Non-pigmented ciliary epithelial cell (primary cell): ENCODE measurements at places on chromosomes 6 and 20.

DNA sequence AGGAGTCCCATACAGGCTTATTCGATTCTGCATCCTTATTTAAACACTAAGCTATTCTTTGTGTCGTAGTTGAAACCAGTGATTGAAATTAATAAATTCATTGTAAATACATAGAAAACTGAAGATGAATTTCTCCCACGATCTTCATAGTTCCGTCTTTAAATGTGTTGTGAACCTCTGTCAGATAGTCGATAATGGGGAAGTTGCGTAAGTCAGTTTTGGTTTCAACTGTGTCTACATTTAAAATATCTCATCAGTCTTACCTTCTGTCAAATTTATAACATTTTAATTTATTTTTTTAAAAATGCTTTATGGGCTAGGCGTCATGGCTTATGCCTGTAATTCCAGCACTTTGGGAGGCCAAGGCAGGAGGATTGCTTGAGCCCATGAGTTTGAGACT is 12.7 kb downstream of the STX11 start:
- no peak for DNase-seq

DNA sequence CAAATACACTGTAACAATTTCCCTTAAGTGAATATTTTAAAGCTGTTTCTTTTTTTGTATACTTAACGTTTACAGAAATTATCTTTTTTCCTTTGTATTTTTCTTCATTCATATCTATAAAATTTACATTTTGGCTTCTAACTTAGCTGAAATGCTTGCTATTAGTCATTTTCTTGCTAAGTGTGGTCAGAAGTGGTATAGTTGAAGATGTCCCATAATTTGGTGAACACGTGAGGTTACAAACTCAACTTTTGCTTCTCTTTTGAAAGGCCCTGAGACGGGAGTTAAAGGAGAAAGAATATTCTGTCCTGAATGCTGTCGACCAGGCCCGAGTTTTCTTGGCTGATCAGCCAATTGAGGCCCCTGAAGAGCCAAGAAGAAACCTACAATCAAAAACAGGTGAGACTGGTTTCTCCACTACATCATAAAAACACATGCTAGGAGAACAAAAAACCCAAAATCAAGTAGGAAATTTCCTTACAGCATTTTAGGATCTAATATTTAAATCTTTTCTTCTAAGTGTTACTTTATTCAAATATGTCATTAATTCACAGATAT is 445.0 kb downstream of the UTRN start:
- no peak for DNase-seq

GRCh38 chr20:57529810-57530209 is 4.9 kb upstream of the CTCFL start:
- no peak for DNase-seq

GRCh38 chr20:32958574-32958973 is 45.7 kb downstream of the SUN5 start:
- no peak for DNase-seq

DNA sequence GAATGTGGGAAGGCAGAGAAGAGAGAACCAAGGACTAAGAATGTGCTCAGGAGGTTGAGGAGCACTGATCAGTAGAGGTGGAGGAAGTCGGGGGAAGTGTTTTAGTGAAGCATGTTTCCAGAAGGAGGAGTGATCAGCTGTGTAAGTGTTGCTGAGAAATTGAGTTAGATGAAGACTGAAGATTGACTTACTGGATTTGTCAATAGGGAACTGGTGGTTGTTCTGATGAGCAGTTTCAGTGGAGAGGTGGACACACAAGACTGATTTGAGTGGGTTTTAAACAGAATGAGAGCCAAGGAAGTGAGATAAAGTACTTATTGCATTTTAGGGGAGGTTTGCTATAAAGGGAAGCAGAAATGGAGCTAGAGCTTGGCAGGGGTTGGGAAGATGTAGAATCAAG is 182.6 kb downstream of the CDKAL1 start:
- no peak for DNase-seq

DNA sequence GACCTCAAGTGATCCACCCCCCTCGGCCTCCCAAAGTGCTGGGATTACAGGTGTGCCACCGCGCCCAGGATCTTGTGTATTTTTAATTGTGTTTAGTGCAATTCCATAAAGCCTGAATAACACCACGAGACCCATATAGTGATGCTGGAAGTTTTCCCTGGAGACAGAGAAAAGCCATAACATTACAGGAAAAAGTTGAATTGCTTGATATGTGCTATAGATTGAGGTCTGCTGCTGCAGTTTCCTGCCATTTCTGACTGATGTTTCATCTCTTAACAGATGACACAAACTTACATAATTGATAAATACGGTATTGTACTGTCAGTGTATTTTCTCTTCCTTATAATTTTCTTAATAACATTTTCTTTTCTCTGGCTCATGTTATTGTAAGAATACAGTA is 7.3 kb upstream of the UBD start:
- DNase-seq: no peak

- DNase-seq: no peak
Observed at GRCh38 chr6:33841070-33841469, 37.3 kb upstream of the MLN start.

GRCh38 chr6:137403855-137404254 is 90.3 kb downstream of the OLIG3 start:
- no peak for DNase-seq

DNA sequence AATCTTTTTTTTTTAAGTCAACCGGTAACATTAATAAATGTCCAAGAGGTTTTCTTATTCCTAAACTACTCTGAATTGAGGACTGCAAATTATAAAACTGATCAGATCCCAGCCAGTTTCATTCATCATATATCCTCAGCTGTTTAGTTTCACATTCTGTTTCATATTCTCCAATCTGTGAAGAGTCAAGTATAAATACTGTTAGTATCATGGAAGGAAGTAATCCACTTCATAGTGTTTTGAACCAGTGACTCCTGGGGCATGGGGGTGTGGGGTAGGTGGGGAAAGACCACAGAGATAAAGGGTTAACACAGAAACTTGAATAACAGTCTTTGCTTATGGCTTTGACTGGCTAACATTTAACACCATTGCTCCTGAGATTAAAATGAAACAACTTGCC is 69.9 kb downstream of the FYN start:
- DNase-seq: no peak

DNA sequence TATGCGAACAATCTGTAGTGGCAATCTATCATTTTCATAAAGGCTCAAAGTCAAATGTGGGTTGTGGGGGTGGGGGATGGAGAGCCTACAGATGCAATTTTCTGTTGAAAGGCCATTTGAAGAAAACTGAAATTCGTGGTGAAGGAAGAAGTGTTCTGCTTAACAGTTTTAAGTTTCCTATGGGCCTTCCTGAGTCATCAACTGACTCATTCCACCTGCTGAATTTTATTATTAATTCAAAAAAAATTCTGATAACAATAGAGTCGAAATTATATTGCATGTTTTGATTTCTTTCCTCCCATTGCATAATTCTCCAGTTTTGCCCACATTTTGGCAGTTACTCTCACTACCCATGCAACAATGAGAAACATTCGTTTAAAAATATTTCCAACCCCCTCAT is 622.3 kb upstream of the ARID1B start:
- no peak for DNase-seq

- DNase-seq: no peak
Observed at GRCh38 chr20:53813636-53814035, 220.0 kb upstream of the ZNF217 start.

DNA sequence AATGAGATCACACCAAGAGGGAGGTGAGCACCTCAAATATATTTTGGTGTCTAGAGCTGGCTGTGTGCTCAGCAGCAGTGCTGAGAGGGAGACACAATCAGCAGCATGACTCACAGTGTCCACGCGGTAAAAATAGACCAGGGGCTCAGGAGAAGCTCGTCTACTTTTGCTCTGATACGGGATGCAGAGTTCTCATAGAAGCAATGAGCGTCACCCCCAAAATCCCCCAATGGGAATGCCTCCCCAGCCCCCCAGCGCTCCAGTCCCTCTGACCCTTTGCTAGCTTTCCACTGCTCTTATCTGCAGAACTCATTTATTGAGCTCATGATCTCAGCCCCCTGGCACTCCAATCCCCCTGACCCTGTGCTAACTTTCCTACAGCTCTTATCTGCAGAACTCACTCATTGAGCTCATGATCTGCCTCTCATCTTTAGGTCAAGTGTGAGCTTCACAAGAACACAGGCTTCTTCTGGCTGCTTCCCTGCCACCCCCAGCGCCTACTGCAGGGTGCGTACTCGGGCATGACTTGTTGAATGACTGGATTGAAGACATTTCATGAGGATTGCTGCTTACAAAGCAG is 34.0 kb downstream of the SYNDIG1 start:
- DNase-seq: no peak

DNA sequence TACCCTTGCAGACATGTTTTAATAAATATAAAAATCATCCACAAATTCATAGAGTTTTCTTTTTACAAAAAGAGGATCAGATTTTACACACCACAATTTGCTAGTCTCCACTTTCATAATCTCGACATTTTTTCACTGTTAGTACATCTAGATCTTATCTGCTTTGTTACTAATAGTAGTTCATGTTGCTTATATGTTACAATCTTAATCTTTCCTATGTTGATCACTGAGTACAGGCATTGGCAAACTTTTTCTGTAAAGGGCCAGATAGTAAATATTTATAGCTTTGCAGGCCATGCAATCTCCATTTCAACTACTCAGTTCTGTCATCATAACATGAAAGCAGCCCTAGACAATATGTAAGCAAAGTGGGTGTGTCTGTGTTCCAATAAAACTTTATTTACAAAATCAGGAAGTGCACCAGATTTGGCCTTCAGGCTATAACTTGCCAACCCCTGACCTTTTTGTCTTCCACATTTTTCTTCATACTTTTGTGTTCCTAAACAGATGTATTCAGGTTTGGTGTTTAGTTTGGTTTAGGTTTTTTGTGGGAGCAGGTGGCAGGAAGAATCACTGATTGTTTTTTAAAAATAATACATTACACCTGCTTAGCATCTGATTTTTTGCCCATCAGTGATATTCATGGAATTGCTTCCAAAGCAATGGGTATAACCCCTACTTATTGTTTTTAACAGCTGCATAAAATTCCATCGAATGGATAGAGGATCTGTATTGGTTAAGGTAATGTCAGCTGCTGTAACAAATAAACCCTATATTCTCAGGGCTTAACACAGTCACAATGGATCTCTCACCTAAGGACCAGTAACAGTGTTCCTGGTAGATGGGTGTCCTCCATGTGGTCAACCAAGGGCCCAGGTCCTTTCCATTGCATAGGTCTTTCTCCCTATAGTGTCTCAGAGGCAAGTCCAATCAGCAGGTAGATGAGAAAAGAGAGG is 61.2 kb downstream of the EYA2 start:
- no peak for DNase-seq
